Osteoblast (primary cell): ENCODE measurements at places on chromosomes 13 and 19. TPM values are rescaled to one million over a fixed set of nuclear protein-coding genes. Genes with fewer than 3 reads are reported as not detected.
A peak's percentile ranks its signal among the peaks of the same experiment; 100 is the strongest.

- DNase-seq = no peak
Measured at GRCh38 chr13:76693086-76693485, 193.1 kb downstream of the KCTD12 start.

DNA sequence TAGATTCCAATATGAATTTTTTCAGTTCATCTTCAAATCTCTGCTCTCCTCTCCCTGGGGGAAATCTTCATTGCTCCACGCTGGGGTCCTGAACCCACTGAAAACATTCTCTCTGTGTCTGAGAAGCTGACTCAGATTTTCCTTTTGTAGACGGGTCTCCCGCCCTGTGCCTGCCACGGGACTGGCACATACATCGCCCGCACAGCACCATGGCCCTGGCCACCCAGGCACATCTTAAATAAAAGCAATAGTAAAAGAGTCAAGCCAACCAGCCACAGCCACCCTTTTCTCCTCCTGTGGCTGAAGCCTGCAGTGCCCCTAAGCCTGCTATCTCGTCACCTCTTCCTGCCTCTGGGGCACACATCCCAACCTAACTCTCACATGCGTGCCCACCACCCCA is 301.2 kb downstream of the ZNF536 start:
- DNase-seq = no peak

DNA sequence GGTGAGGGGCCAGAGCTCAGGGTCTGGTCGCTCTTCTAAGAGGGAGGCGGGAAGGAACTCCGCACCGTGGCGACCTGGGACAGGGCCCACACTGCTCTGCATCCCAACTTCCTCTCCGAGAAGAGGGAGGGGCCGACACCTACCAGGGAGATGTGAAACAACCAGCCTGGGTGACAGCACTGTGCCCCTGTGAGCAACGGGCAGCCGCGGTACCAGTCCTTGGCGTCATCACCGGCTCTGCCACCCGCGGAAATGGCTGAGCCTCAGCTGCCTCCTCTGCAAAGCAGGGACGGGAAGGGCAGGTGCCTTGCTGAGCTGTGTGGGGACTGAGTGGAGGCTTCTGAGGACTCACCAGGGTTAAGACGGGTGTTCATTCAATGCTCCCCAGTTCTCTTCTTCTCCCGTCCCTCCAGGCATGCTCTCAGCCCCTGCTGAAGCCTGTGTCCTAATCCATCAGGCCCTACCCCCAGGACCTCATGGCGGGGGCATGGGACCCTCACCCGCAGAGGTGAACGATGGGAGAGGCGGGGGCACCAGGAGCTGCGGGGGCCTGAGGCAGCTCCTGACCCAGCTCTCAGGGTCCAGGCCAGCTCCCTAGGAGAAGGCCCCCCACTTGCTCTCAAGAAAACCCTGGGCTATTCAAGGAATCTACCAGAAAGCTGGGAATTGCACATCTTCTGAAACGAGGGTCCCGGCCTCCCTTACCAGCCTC is 9.3 kb downstream of the ZNF787 start:
- peak; percentile 76 for DNase-seq

- DNase-seq = no peak
Measured at GRCh38 chr13:40969169-40969901, 49.8 kb downstream of the ELF1 start.

- DNase-seq = peak; percentile 88
Measured at GRCh38 chr13:32426990-32427851, 709 bp downstream of the N4BP2L1 start.

ZNF91 gene
- 14.8 and 20.6 TPM in 2 replicates for total RNA-seq

STK11 gene
- 75.7 and 100 TPM in 2 replicates for total RNA-seq

RPL28 gene
- total RNA-seq = 223 and 310 TPM in 2 replicates

SOX1 gene
- not detected in 2 replicates for total RNA-seq
